ENCODE measurements at places on chromosomes 1 and 21.
A peak's percentile ranks its signal among the peaks of the same experiment; 100 is the strongest.

GRCh38 chr1:105736349-105736748 lies 1320.1 kb upstream of the PRMT6 start:
- no peak for DNase-seq

GRCh38 chr1:101920577-101920976 lies 76.1 kb downstream of the OLFM3 start:
- no peak for DNase-seq

DNA sequence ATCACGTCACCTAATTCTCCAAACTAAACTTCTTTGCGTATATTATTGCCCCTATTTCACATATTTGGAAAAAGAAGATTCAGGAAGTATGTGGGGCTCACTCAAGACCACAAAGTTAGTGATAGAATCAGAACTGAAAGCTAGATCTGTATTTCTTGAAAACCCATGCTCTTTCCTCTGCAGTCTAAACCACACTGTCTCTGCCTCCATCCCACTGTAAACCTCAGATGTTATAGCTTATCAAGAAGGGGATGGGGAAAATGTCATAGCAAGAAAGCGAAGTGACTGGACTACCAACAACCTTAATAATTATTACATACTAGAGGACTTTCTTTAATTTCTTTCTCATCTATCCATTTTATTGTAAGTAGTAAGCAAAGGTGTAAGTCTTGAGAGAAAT lies 257.7 kb upstream of the SGIP1 start:
- no peak for DNase-seq

GRCh38 chr1:30274976-30275621 lies 448.3 kb downstream of the MATN1 start:
- DNase-seq = no peak

- DNase-seq = no peak
Measured at GRCh38 chr1:116571215-116571919, 541 bp upstream of the CD58 start.

GRCh38 chr1:62321446-62321845 lies 2.2 kb upstream of the KANK4 start:
- no peak for DNase-seq

GRCh38 chr1:85898861-85899260 lies 190.6 kb upstream of the ZNHIT6 start:
- DNase-seq = no peak

- DNase-seq = no peak
Measured at GRCh38 chr21:19489930-19490329, 1086.3 kb upstream of the TMPRSS15 start.

DNA sequence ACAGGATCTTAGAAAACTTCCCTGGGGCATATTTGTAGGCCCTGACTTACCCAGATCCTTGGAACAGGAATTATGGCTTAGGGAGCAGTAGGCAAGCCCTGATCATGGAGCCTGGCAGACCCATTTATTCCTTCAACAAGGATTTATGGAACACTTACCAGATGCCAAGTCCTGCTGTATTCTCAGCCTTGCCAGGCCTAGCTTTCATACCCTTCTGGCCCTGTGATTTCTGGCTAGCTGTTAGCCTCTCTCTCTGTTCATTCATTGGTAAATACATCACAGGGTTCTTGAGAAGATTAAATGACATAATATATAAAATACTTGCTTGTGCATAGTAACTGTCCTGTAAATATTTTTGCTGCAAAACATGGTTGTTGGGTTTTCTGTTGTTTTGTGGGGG lies 32.4 kb upstream of the SRP9 start:
- no peak for DNase-seq

- no peak for DNase-seq
Measured at GRCh38 chr1:2623571-2624337, 9.1 kb downstream of the MMEL1 start.

- no peak for DNase-seq
Measured at GRCh38 chr1:156627313-156627880, 8.2 kb downstream of the HAPLN2 start.

DNA sequence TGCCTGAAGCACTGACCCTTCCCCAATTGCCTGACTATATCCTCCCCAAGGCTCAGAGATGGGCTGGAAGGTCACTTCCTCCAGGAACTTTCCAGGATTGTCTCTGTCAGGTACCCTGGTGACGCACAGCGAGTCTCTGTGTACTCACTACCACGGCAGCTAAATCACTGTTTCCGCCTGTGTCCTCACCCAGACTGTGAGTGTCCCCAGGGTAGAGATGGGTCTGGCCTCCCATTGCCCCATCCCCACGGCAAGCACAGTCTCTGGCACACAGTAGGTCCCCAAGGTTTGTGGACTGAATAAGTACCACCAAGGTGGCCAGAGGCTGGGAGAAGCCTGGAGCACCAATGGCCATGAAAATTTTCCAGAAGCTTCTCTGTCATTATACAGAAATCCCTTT lies 93.8 kb upstream of the RUNX3 start:
- no peak for DNase-seq

DNA sequence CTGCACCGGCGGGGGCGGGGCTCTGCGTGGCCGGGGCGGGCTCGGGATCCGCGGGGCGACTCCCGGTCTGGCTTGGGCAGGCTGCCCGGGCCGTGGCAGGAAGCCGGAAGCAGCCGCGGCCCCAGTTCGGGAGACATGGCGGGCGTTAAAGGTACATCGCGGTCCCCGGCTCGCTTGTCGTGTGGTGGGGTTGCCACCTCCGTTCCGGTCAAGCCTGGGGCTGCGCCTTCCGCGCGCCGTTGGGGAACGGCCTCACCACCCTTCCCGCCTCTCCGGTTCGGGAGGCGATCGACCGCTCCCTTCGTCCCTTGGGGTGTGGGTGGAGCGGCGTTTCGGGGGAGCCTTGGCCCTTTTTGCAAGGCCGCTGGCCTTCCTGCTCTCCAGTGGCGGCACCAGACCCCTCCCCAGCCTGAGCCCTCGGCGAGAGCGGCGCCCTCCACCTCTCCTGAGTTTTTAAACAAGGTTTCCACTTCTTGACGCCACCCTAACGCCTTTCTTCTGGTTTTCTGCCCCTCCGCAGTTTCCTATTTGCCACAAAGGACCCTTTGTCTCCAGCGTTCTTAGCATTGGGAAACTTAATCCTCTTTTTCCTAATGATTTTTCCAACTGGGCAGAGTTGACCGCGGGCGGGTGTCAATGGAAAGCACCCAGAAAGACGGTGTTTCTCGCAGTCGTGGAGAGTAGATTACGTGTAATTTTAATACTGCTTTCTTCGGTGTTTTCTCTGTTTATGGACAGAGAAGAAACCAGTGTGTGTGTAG lies at the start of the genes LEPR and LEPROT:
Gene LEPR, plus strand, starts transcription at position 79 of the 761 bp plus-strand sequence. CDS start 144,898 bp downstream, outside the sequence.
Gene LEPROT, plus strand, starts transcription at position 79 of the 761 bp plus-strand sequence. Its CDS starts 57 bp downstream, at position 136.
- no peak for DNase-seq

GRCh38 chr1:202090994-202091393 lies 31.7 kb upstream of the GPR37L1 start:
- DNase-seq = no peak

DNA sequence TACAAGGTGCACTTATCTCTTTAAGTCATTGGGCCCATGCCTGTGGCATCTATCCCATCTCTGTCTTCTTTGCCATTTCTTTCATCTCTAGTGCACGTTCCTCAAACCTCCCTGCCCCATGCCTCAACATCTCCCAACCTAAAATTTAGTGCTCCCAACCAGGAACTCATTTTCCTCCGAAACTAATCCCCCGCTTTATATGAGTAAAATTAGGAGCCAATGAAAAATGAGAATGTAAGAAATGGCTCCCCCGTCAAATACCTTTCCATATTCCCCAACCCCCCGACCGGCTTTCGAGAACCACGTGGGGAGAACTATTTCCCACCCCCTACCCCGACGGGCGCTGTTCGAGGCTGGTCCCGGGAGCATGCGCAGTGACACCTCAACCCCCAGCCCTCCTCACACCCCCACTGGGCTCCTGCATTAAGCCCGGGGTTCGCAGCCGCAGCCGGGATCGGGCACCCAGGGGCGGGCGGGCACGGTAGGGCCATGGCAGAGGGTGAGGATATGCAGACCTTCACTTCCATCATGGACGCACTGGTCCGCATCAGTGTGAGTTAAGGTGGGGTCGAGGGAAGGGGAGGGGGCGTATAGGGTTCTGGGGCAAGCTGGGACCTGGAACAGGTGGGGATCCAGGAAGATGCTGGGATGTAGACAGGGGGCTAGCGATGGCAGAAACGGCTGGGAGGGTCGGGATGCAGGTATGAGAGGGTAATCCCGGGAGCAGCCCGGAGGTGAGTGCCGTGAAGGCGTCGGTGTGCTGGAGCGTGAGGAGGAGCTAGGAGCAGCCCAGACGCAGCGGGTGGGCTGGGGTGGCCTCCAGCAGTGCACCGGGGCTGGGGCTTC lies at the start of gene TRIM46:
Gene TRIM46, plus strand, starts transcription at position 372 of the 846 bp plus-strand sequence. Its CDS starts 118 bp downstream, at position 490.
- peak; percentile 26 for DNase-seq

GRCh38 chr1:89548122-89548857 lies 23.7 kb downstream of the LRRC8B start:
- DNase-seq = no peak

GRCh38 chr1:210413951-210414350 lies 85.2 kb downstream of the HHAT start:
- no peak for DNase-seq

DNA sequence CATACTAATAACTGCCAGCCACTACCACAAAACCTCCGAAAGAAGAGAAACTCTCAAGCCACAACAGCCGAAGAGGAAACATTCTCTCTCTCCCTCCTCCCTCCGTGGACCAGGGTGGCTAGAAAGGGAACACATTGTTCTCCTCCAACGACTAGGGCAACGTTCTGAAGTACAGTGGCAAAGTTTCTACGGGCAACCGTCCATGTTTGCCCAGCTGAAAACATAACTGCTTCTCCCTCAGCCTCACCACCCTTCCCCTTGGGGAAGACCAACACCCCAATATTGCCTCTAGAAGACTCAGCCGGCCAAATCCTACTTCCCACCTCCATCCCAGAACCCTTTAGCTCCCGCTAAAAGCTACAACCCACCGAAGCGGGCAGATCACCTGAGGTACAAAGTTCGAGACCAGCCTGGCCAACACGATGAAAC lies 2.0 kb downstream of the GLUL start:
- no peak for DNase-seq

DNA sequence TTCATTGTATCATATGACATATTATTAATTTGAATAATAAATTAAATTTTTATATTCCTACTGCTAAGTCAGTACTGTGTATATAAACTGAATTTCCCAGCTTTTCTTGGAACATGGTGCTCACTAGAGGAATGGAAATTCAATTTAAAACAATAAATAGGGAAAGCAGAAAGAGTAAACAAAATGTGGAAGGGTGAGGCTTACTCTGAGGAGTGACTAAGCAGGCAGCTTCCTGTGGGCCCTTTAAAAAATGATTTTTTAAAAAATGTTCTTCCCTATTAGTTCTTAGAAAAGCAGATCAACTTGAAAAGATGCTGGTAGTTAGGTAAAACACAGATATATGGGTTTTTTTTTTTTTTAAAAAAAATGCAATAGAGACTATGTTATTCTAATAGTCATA lies 49.5 kb upstream of the S1PR1 start:
- no peak for DNase-seq

GRCh38 chr1:168683871-168684270 lies 45.1 kb downstream of the DPT start:
- DNase-seq = no peak

DNA sequence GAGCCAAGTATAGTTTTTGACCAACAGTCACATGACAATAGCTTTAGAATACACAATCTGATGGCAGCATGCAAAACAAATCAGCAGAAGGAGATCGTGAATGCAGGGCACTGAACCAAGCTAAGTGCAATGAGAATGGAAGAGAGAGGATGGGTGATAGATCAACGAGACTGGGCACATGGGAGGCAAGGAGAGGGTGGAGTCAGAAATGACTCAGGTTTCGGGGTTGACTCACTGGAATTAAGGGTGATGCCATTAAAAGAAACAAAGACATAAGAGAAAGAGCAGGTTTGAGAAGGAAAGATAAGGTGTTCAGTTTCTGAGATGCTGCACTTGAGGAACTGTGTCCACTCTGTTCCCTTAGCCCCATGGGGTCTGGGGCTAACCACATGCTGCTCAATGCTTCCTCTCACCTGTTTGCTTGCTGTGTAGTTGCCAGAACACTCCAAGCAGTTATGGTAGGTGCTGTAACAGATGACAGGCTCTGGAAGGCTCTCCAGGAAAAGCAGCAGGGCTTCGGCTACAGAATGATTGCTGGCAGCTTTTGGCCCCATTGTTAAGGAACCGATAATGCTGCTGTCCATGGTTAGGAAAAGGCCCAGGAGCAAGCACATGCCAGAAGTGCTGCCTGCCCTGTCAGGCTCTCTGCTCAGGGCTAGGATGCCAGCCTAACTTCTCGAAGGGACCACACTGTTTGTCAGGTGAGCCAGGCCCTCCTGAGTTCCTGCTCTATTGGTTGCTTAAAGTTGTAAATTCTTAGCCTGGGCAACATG lies 6.1 kb upstream of the MTF1 start:
- no peak for DNase-seq

DNA sequence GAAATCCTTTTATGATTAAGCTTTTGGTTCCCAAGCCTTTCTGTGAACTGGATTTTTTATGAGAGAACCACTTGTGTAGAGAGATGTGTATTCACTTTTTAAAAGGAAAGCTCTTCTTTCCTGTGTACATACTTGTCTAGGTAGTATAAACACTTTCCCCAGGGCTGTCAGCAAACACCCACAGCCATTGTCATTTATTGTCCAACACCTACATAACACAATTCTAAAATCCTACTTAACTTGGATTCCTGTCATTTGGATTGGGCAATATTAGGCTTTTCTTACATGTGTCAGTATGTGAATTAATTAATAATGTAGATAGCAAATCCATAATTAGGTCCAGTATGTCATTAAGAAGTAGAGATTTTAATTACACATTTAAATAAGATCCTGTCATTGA lies 12.3 kb downstream of the DDX20 start:
- no peak for DNase-seq

GRCh38 chr1:219837994-219838294 lies 90.4 kb downstream of the SLC30A10 start:
- no peak for DNase-seq

- DNase-seq = no peak
Measured at GRCh38 chr1:178684111-178684510, 40.9 kb upstream of the RALGPS2 start.

DNA sequence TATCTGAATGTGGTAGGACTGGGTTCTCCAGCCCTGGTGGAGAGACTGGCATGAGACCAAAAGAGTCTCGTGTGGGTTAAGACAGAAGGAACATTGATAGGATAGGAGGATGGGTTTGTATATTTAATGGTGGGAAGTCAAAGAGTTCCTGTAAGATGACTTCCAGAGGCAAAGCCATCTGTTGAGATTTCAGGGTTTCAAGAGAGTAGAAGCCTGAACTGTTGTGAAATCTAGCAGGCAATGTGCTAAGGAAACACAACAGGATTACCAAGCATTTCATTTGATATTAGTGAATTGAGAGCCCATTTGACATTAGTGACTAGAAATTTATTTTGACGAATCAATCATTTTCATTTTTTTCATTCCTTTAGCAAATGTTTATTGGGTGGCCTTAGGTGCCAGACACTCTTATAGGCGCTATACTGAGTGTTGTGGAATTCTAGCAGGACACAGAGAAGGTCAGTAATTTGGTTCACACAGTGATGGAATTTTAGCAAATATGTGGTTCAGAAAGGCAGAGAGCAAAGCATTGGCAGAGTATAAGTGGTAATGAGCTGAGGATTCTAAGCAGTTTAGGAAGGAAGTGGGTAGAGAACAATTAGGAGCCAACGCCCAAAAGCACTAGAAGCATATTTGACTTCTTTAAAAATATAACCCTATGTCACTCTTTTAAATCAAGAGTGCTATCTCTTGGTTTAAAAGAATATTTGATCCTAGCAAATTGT lies 149.3 kb downstream of the AK5 start:
- DNase-seq = no peak

Data from activated T-helper 1 cell treated with anti-CD3 and anti-CD28 coated beads, Interleukin-2, amount 50 U/mL, for 16 hours (primary cell).